Muscle of arm (tissue), 14 donors: ENCODE measurements at places on chromosomes 7 and 10. TPM values are rescaled to one million over a fixed set of nuclear protein-coding genes. Genes with fewer than 3 reads are reported as not detected.

- DNase-seq, result no peak
Observed at GRCh38 chr7:524800-525199, 5.2 kb upstream of the PDGFA start.

Gene PDE6C
- polyA plus RNA-seq, result 0.26 TPM

Gene NUTM2B
- 1.1 TPM for polyA plus RNA-seq

Gene SLIT1
- not detected for polyA plus RNA-seq

DNA sequence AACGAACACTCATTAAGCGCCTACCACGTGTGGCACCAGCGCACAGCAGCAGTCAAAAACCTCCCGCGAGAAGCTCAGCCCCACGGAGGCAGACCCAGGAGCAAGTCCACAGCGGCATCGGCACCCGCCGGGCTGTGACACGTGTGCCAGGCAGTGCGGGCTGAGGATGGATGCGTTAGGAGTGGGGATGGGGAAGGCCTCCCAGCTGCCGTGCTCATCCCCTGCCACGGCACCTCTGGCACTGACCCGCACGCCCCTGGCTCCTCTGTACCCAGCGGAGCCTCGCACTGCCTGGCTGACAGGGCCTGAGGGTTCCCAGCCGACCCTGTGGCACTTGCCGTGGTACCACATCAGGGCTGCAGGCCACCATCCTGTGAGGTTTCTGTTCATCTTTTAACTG, 16.8 kb downstream of the CFAP46 start:
- DNase-seq, result no peak

DNA sequence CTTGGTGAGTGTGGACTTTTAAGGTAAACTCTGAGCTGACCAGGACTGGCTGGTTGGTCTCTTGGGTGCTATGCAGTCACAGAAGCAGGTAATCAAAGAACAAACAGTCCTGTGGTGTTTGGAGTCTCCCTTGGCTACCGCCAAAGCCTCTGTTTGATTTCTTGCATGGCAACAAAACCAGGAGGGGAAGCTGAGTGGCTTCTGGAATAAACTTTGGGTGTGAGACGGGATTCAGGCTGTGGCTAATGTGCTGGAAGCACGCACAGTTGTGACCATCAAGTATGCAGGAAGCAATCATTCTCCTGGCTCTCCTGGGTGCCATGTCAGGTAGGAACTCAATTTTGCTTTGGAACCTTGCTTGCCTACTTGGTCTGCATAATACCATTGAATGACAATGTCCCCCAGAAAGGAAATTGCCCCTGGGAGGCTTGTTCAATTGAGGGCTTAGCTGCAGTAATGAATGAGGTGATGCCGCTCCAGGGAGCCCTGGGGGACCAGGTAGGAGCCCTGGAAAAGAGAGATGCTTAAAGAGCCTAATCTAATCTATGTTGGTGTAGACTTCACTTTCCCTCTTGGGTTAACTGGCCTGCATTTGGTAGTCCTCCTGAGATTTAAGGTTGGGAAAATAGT, at the start of gene CDHR3:
Gene CDHR3, plus strand, starts transcription at position 227 of the 630 bp plus-strand sequence. Its CDS starts 55 bp downstream, at position 282.
- no peak for DNase-seq

GRCh38 chr7:54757711-54758110, 1.3 kb downstream of the SEC61G start:
- DNase-seq, result no peak

Gene ANKRD2
- 38.2 TPM for polyA plus RNA-seq

Gene FAM13C
- 35.1 TPM for polyA plus RNA-seq

DNA sequence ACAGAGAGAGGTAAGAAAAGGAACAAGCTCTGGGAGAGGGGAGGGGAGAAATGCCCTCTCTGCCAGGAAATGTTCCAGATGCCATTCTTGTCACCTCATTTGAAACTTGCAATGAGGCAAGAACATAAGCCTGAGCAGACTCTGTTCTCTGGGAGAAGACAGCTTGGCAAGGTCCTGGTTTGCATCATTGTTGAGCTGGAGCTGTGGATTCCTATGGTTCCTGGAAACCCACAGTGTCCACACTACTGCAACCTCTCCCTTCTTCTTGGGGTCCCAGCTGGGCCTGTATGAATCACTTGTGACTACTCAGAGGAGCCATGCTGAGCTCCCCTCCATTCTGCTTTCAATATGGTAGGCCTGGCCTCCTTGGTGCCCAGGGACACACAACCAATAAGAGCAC, 60.8 kb upstream of the HECTD2 start:
- no peak for DNase-seq

DNA sequence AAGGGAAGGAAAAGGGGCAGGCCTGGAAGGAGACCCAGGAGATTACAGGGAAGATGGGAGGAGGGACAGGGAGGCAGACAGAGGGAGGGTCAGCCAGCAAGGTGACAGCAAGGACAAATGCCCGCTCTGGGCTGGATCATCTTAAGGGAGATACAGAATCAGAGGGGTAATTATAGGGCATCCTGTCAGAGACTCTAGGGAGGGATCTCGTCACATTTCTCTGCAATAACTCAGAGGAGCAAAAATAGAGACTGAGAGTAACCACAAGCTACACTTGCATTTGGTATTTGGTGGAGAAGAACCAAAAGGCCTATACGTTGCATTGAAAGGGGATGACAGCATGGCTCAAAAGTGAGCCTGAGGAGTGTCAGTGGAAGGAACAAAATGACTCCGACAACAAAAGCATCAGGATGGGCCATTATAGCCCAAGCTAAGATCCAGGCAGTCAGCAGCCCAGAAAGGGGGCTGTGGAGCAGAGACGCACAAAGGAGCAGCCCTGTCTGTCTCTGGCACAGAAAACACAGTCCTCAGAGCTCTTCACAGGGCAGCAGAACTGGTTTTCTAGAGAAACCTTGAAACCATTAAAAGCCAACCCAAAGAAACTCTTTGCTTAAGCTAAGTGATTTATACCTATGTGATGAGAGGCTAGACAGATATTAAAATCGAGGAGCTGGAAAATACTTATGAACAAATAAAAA, 430.2 kb upstream of the VSTM2A start:
- DNase-seq, result no peak

Gene NCF1
- 2.1 TPM for polyA plus RNA-seq

GRCh38 chr10:103651783-103652476, 158.4 kb downstream of the NEURL1 start:
- no peak for DNase-seq

DNA sequence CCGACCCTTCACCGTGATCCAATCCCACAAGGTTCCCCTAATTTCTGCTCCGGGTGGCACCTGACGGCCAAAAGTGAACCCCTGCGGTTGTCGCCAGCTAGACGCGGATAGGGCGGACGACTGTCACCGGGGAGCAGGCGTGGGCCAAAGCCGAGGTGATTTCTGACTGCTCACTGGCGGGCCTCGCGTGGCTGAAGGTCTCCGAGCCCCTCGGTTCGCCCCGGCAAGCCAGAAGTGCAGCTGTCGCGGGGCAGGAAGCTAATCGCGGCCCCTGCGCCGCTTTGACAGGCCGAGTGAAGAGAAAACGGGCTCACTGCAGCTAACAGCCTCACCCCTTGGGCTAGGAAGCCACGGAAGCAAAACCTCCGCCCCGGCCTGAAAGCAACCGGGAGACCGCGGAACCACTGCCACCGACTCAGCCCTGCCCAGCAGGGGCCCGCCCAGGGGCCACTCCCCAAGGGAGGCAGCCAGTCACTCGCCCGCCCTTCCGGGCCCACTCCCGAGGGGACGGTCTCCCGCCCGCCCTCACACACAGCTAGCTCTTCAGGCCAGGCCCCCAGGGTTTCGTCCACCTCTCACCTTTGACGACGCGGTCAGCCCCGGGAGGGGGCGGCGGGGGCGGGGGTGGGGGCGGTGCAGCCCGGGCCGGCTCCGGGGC, 469 bp downstream of the PPP3CB start:
- DNase-seq, result peak; percentile 73

- DNase-seq, result peak; percentile 93
Observed at GRCh38 chr10:80104066-80104926, 25.8 kb downstream of the TMEM254 start.

DNA sequence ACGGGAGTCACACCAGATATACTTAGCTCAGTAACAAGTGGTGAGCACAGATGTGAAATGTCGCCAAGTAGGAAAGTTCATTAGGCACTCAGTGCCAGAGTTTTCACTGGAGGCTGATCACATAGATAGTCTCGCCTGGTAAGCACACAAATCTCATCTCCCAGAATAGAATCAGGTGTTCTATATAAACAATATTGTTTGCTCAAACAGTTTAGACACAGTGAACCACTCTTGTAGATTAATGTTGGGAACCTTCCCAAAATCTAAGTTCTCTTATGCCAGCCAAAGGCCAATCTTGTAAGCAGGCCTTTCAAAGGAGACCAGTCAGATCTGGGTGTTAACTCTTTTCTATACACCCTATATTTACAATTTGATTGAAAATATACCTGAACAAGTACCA, 716.5 kb upstream of the GRM3 start:
- DNase-seq, result no peak

GRCh38 chr10:29150010-29150409, 138.9 kb upstream of the LYZL1 start:
- no peak for DNase-seq

Gene SLC18A3
- not detected for polyA plus RNA-seq

GRCh38 chr7:96591900-96592676, 117.6 kb downstream of the SEM1 start:
- no peak for DNase-seq

GRCh38 chr7:48176356-48176893, 5.2 kb downstream of the ABCA13 start:
- DNase-seq, result no peak

Gene SH2D4B
- polyA plus RNA-seq, result 0.05 TPM

Gene FOXP2
- polyA plus RNA-seq, result 10.3 TPM

GRCh38 chr10:69957886-69958555, 94.6 kb upstream of the MACROH2A2 start:
- no peak for DNase-seq

GRCh38 chr7:16915405-16915804, 33.6 kb upstream of the AGR3 start:
- DNase-seq, result no peak

DNA sequence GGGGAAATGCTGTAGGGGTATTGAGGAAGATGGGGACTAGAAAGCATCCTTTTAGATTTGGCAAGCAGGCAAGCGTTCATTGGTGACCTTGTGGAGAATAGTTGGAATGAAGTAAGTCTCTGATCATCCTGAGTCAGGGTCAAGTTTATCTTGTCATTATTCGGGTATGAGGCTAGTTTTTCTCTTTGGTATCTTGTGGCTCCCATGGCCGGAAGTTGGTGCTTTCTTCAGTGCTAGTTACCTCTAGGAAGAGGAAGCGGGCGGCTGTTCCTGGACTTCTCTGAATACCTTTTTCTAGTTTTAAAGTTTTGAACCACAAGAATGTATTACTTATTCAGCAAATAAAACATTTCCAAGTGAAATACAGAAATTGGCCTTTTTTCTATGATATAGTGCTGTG, 9.2 kb downstream of the CREM start:
- no peak for DNase-seq

GRCh38 chr10:25978771-25979170, 44.7 kb downstream of the MYO3A start:
- no peak for DNase-seq

GRCh38 chr7:148901178-148901577, 17.1 kb upstream of the EZH2 start:
- no peak for DNase-seq

Gene OPN1SW
- polyA plus RNA-seq, result 2.6 TPM

Gene FAM25C
- polyA plus RNA-seq, result not detected

DNA sequence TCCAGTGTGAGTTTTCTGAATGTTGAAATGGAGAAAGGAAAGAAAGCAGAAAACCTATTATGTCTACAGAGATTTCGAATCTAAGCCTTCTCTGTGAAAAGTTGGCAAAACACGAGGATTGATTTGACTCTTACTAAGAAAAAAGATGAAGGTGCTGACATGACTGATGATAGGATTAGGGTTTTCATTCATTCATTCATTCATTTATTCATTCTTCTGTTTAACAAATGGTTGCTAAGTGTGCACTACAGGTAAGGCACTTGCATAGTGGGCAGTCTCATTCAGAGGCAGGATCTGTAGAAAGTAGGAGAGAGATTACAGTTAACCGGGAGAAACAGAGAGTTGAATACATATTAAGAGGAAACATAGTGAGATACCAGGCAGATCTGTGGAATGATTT, 137.1 kb downstream of the ZNF365 start:
- no peak for DNase-seq

DNA sequence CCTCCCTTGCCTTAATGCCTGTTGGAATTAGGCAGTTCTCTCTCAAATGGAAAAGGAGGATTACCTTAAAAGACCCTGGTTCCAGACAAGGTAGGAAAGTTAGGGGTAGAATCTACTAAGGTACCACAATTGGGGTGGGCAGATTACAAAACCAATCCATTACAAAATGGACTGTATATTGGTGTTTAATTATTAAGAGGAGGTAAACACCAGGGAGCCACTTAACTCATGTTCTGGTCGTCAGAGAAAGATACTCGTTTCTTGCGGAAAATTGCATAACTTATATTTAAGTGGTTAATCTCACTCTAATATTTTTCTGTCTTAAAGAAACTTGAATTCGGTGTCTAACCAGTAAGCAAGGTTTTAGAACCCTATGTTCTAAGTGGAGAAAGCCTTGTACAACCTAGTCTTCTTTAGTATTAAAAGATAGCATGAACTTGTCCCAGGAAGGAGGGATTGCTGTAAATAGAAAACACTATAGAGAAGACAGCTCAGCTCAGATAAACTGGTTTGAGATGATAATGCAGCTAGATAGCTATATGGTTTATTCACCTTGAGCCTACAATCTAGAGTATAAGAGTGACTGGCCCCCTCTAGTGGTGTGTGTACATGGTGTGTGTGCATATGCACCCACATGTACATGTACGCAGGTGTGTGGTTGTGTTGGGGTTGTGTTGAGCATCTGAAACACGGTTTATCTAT, 58.0 kb upstream of the STRIP2 start:
- no peak for DNase-seq

DNA sequence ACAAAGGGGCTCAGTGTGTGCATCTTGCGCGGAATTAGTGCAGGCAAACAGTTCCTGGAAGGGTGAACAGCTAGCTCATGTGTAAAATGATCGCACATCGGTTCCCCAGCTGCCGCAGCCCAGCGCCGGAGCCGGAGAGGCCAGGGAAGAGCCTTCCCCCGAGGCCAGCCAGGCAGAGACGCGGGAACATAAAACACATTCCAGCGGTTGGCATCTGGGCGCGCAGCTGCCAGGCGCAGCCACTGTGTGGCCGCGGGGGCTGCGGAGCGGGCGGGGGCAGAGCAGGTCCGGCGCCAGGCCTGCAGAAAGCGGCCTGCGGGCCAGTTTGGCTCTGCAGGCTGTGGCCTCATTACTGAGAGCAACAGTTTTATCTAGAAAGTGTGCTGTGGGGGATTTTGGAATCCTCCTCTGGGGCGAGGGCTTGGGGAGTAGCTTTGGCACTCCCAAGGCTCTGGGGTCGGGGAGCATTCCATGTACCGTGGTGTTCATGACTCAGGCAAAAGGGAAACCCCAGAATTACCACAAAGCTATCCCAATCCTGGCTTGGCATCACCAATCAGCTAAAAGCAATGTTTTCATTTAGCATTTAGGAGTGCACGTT, 74.3 kb downstream of the SAMD9 start:
- DNase-seq, result peak; percentile 59

DNA sequence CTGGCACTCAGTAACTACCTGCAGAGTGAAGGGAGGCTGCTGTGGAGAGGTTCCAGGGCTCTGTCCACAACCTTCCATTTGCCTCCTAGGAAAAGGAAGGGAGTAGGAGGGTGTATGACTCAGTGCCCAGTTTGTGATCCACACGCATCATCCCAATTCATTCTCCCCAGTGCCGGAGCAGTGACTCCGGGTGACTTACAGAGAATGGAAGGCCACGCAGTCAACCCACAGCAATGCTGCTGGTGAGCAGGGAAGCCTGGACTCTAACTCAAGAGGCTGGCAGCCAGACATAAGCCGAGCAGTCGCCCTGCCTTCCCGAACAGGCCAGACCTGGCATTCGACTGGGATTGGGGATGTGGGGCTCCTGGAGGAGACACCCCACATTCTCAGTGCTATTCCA, 139.9 kb downstream of the SH3PXD2A start:
- no peak for DNase-seq

GRCh38 chr7:44634839-44635591, 28.6 kb downstream of the OGDH start:
- no peak for DNase-seq

Gene SAMD9L
- 12.5 TPM for polyA plus RNA-seq
